Nephron progenitor cell (in vitro differentiated cells): ENCODE measurements at places on chromosomes 4 and X.

DNA sequence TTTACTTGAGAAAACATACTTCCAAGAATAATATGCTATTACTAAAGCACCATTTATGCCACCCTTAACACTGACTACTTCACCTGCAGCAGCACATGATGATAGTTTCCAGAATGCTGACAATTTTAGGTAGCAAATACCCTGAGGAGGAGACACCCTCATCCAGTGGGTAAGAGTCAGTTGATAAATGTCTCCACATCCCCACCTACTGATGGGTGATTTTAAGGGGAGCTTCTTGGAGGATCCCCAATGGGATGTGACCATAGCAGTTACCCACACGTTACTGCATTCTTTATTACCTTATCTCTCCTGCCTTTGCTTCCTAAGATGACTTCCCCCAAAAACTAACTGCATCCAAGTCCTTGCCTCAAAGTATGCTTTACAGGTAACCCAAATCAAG, 131.2 kb upstream of the SMARCAD1 start:
- no peak overlapping the region for H3K27ac ChIP-seq
- no peaks in the 10 kb centered on the region for H3K4me1 ChIP-seq
- no peaks in the 10 kb centered on the region for H3K36me3 ChIP-seq

- no peaks in the 10 kb centered on the region for H3K36me3 ChIP-seq
- DNase-seq, result no peak
- no peaks in the 10 kb centered on the region for H3K4me1 ChIP-seq
- no peak overlapping the region for H3K4me3 ChIP-seq
Observed at GRCh38 chr4:106426069-106426468, 57.5 kb upstream of the GIMD1 start.

DNA sequence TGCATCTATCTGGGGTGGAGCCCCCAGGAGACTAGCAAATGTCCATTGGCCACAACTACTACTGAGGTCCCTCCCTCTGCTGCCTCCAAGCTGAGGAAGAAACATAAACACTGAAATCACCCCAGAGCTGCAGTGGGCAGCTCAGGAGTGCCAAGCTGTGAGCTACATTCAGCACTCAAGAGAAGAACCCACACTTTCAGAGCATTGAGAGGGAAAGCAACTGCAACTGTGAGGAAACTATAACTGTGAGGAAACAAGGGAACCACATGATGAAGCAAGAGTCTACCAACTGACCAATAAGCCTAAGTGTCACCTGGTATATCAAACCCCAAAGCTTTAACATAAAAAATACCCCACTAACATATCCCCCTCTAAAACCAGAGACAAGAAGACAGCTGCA, 373.5 kb upstream of the TACR3 start:
- H3K36me3 ChIP-seq, result no peaks in the 10 kb centered on the region
- H3K27ac ChIP-seq, result no peak overlapping the region
- no peaks in the 10 kb centered on the region for H3K4me1 ChIP-seq
- H3K4me3 ChIP-seq, result no peak overlapping the region
- no peak for DNase-seq

GRCh38 chr4:184833046-184833838, 7.5 kb upstream of the ACSL1 start:
- no peaks in the 10 kb centered on the region for H3K36me3 ChIP-seq
- H3K4me1 ChIP-seq, result peaks cover under 1% of the 10 kb centered on the region
- no peak overlapping the region for H3K27ac ChIP-seq
- no peak overlapping the region for H3K4me3 ChIP-seq
- DNase-seq, result no peak
